ENCODE measurements at places on chromosomes 12 and 14.

- no peak for DNase-seq
These were observed 186.4 kb upstream of the PRMT8 start for GRCh38 chr12:3304436-3305165.

GRCh38 chr14:103623883-103624482, 5.0 kb upstream of the KLC1 start:
- DNase-seq = no peak

GRCh38 chr14:71328954-71329353, 421.7 kb downstream of the PCNX1 start:
- no peak for DNase-seq

DNA sequence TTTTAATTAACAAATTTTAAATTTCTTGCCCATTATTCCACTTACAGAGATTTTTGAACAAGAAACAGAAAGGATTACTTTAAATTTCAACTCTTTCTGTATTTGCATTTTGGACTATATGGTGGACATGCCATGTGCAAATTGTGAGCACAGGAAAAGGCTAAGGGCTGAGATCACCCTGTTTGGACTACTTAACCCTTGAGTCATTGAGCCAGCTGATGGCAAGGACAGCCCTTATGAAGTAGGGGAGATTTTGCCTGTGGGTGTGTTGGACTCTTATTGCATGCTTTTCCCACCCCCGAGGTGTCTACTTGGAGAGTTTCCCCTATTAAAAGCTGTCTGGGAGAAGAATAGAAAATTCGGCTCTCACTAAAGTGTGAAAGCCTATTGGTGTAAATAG, 17.2 kb downstream of the DERA start:
- DNase-seq = no peak

GRCh38 chr14:31898838-31899528, 178.1 kb upstream of the ARHGAP5 start:
- DNase-seq = no peak

- no peak for DNase-seq
These were observed 268.1 kb upstream of the RTL1 start for GRCh38 chr14:101171650-101172049.

DNA sequence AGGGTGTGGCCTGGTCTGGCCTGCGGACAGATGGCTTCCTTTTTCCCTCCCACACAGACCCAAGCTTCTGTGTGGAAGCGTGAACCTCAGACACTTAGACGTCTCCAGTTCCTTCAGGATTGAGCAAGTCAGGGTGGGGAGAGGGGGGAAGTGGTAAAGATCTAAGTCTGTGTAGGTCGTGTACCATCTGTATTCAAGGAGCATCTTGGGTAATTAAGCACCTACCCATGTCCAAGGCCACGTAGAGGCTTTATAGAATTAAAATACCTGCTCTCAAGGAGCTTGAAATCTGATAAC, 1.7 kb downstream of the AVIL start:
- DNase-seq = no peak

GRCh38 chr12:13691598-13691997, 289.8 kb downstream of the GRIN2B start:
- DNase-seq = no peak

DNA sequence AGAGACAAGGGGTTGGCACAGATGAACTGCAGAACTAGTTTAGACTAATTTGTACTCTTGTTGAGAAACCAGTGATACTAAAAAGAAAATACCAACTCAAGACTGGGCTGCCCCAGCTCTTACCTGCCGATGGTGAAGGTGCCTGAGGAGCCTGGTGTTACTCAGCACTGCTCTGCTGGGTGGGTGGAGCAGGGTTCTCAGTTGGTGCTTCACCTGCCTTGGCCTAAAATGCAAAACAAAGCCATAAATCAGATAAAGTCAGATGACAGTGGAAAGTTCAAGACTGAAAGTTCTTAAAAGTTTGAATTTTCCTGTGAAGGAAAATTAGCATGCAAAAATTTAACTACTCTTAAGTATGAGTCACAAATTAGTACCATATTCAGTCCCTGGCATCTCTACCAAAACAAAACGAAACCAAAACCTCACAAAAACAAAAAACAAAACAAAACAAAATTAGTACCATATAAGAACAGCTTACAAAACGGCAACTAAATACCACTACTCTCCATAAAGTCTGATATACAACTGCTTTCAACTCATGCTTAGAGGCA, 21.9 kb downstream of the YBX3 start:
- DNase-seq = no peak

DNA sequence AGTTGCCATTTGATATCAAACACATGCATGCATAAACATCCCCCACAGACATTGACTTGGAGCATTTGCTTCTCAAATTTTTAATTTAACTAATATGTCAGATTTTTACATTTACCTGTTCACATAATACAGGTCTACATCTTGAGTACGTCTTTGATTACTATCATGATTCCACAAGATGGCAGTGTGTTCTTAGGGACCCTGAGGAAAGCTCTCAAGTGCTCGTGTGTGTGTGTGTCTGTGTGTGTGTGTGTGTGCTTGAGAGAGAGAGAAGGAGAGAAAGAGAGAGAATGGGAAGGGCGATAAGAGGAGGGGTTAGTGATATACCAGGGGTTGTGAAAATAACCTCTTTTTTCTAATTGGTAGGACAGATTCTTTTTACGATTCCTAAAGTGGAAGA, 167.1 kb upstream of the OR4E1 start:
- DNase-seq = no peak

- DNase-seq = no peak
These were observed 493.1 kb downstream of the NOVA1 start for GRCh38 chr14:26104717-26105116.

DNA sequence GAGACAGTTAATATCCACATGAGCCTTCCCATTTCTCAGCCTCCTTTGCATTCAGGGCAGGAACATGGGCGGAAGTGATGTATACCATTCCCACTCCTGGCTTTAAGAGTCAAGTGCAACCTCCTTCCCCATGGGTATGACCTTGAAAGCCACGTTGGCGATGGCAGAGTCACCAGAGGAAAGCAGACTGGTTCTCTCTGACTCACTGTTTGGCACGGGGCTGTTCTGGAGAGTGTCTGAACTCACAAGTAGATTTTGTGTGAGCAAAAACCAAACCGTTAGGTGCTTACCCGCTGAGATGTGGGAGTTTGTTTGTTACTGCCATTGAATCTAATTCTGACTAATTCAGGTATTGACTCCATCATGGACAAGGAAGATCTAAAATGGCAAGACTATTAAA, 36.7 kb upstream of the PZP start:
- no peak for DNase-seq

DNA sequence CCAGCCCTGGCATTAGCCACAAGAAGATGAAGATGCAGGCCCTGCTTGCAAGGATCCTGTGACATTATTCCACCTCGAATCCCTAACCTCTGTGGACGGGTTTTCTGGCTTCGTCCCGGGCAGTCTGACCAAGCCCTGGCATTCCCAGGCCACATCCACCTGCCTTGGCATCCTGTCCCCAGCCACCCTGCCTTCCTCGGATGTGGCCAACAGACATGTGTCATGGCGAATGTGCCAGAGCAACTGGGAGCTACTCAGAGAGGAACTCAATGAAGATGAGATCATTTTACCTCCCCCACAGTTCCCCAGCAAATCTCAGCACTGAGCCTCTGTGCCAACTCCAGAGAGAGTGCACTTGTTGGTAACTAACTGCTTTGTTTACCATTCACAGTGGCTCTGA, 33.5 kb upstream of the KCNA5 start:
- no peak for DNase-seq
